Nephron progenitor cell (in vitro differentiated cells): ENCODE measurements at places on chromosomes 6 and 20.

DNA sequence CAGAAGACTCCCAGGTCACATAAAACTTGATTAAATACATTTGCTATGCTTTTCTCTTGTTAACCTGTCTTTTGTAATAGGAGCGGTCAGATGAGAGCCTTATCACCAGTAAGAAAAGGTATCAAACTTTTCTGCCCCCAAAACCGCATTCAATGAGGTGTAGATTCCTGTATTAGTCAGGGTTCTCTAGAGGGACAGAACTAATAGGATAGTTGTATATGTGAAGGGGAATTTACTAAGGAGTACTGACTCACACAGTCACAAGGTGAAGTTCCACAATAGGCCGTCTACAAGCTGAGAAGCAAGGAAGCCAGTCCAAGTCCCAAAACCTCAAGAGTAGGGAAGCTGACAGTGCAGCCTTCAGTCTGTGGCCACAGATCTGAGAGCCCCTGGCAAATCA, 32.7 kb downstream of the PTPRK start:
- no peak for DNase-seq

- no peak for DNase-seq
These were observed 8.1 kb downstream of the NEDD9 start for GRCh38 chr6:11224252-11224965.

GRCh38 chr6:23091795-23092194, 522.4 kb downstream of the HDGFL1 start:
- no peak for DNase-seq

- no peak for DNase-seq
These were observed 635 bp upstream of the ELOVL2 start for GRCh38 chr6:11044712-11045167.

DNA sequence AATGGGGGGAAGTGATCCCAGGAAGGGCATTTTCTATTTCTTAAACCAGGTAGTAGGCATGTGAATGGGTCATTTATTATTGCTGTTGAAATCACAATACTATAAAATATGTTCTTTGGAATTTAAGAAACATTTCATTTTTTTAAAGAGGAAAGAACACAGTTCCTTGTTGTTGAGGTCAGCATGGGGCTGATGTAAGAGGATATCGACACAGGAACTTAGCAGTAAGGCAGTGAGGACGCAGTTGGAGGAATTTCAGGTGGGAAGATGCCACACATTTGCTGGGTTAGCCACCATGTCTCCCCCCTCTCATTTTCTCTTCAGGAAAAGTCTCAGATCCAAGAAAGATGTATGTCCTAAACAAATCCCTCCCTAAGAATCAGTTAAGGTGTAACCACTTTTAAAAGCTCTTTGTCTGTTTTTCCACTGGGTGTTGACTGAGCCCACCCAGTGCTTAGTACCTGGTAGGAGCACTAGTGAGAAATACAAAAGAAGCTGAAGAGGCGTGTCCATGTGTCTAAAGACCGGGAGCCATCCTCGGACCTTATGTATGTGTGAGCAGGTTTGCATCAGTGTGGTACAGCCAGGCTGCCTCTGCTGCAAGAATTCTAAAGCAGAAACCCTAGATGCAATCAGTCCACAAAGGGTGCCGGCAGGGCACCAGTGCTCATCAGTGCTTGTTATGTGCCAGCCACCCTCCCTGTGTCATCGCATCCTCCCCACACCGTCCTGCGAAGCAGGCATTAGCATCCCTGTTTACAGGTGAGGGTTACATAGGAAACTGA, 98.9 kb downstream of the TCP11 start:
- DNase-seq = no peak

DNA sequence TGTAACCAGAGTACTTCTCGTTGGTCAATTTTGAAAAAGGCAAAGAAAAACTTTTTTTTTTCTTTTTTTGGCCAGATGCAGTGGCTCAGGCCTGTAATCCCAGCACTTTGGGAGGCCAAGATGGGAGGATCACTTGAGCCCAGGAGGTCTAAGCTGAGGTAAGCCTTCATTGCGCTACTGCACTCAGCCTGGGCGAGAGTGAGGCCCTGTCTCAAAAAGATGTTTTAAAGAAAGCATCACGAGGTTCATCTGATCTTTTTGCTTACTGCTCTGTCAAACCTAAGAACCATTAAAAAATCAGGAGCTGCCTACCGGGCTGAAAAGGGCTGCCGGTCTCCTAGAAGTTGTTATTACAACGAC, 607 bp downstream of the LYRM2 start:
- no peak for DNase-seq

GRCh38 chr20:25534845-25535244, 50.5 kb downstream of the NINL start:
- no peak for DNase-seq

DNA sequence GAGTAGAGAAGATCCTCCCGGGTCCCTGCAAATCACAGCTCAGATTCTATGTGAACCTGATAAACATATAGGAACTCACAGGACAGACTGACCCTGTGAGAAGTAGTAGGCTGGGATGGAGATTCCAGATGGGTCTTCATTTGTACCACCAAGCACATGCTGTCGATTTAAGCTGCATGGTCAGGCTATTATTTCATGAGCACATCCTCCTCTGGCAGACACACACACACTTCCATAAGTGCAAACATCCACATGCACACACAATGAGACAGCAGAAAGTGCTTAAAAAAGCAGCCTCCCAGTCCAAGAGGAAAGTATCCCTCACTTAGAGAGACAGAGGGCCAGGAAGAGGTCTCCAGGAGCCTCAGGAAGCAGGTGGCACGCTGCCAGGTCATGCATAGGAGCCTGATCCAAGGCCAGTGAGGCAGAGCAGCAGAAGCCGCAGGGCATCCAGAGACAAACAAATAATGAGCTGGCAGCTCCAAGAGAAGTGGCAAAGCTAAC, 131.8 kb downstream of the UNC5CL start:
- DNase-seq = no peak

DNA sequence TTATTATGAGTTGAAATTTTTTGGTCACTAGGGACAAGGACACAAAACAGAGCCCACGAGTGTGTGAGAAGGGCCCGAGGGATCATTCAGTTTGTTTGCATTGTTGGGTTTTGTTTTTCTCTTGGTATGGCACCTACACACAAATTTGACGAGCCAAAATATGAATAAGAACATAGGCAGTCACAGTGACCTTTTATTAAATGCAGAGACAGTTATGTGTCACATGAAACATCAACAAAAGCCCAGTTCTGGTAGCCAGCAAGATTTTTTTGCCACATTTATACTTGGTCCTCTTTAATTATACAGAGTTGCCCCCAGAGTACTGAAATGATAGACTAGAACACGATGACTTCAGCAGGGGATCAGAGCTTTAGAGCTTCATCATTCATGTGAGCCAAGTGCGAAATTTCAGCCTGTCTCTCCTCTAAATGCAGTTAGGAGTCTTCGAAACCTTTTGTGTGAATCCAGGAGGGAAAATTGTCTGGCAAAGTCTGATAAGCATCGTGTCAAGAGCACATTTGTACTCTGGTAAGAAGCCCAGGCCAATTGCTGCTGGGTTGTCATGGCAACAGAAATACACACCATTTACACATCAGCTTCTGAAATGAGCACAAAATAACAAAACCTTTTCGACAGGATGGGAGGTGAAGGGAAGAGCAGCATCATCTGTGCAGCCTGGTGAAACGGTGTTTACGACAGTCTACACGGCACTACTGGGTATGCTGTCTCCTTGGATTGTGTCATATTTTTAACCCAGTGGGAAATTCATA, 79.2 kb upstream of the RIPOR2 start:
- no peak for DNase-seq

GRCh38 chr6:35931120-35931561, 10.2 kb upstream of the SRPK1 start:
- DNase-seq = peak; percentile 51

DNA sequence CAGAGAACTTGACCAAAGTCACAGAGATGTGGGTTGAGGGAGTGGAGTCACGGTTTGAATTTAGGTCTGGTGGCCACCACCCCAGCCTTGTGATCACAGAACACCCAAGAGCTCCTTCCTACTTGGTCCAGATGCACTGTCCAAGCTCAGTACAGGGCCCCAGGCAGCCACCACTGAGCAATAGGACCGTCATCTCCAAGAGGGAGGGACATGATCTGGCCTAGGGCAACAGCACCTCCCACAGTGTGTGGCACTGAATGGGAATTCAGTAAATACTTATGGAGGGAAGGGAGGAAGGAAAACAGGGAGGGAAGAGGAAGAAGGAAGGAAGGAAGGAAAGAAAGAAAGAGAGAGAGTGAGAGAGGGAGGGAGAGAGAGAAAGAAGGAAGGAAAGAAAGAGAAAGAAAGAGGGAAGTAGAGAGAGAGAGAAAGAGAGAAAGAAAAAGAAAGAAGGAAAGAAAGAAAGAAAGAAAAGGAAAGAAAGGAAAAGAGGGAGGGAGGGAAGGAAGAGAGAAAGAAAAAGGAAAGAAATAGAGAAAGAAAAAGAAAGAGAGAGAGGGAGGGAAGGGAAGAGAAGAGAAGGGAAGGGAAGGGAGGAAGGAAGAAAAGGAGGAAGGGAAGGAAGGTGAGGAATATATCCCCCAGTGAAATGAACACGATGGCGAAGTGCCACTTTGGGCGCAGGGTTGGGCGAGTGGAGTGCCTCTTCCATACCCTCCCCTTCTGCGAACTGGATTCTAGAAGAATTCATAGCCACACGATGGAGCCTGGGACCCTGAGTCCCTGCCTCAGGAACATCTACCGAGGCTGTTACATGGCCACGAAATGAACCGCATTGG, 243.7 kb downstream of the TFAP2C start:
- DNase-seq = no peak

DNA sequence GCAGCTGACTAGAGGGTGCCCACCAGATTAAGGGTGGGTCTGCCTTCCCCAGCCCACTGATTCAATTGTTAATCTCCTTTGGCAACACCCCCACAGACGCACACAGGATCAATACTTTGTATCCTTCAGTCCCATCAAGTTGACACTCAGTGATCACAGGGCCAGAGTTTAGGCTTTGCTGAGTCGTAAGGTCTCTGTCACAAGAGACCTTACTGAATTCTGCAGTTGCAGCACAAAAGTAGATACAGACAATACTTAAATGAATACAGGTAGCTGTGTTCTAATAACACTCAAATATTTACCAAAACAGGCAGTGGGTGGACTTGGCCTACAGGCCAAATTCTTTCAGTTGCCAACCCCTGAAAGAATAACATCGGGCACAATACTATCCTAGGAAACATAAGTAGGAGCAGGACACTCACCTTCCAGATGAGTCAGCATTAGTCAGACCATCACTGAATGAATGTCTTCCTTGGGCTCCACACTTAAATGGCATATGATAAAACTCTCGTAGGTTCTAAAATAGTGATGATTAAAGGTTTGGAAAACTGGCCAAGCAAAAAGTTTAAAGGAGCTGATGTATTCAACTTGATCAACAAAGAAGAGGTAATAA, 190.0 kb downstream of the UBE3D start:
- no peak for DNase-seq

- no peak for DNase-seq
These were observed 38.0 kb downstream of the CD164 start for GRCh38 chr6:109344226-109344625.

- DNase-seq = no peak
These were observed 642.3 kb downstream of the MAFB start for GRCh38 chr20:40046703-40047102.

DNA sequence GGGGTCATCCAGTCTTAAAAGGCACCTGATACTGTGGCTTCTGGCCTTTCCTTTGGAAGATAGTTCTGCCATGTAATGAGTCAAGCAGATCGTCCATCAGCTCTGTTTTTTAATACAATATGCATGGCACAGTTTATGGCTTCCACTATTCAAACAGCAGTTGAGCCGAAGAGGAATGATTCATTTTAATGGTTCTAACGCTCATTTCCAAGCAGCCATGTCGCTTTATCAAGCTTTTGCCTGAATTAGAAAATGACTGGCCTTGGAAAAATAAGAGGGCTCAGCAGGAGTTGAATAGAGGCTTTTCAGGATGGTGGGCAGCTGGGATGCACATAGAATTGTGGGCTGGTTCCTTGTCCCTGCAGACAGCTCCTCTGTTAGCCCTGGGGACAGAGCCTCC, 138.1 kb downstream of the SOBP start:
- DNase-seq = no peak

- DNase-seq = no peak
These were observed 2.2 kb downstream of the CCN2 start for GRCh38 chr6:131948692-131949619.

DNA sequence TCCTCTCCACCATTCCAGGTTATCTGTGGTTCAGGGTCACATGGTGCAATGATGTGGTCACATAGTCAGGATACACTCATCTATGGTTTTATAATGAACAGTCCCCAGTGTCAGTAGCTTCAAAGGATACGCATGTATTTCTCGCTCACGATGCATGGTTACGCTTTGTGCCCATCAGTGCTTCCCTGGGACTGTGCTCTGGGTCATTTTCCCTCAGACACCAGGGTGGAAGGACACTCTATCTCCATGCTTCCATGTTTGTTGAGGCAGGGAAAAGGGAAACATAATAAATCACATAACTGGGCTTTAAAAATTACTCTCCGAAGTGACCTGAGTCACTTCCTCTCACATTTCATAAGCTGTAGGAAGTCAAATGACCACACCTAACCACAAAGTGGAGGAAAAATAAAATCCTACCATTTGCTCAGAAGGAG, 394.8 kb upstream of the NOX3 start:
- no peak for DNase-seq

DNA sequence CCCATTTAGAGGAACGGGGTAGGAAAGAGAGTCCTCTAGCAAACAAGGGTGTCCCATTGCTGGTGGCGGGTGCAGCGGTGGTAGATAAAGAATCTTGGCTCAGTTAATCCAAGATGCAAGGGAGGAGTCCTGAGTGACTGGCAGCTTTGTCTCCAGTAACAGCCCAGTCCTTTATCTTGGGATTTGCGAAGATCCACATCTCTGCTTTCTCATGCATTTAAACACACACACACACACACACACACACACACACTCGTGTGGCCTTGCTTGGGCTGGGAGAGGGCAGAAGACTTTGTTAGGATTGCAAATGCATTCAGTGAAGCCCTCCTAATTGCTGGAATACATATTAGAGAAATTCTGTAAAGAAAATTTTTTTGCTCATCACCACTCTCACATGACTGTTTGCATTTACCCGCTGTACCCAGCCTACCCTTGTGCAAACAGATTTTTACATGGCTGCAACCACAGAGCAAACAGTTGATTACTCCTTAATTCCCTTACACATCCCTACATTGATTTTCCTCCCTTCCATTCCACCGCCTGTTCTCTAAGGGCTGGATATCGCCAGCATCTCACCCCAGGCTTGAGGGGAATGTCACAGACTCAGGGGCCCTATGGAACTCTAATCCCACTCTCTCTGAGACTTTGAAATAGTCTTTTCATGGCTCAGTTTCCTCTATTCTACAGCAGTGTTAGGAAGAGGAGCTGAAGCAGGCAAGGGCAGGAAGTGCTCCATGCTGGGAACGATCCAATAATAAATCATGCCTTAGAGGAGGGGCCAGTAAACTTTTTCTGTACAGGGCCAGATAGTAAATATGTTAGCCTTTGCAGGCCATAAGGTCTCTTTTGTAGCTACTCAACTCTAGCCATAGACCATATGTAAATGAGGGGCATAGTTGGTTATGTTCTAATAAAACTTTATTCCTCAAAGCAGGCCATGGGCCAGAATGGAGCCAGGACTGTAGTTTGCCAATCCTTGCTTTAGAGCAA, 3.5 kb downstream of the C6orf132 start:
- DNase-seq = no peak
